ENCODE measurements at places on chromosomes 2 and 18.

DNA sequence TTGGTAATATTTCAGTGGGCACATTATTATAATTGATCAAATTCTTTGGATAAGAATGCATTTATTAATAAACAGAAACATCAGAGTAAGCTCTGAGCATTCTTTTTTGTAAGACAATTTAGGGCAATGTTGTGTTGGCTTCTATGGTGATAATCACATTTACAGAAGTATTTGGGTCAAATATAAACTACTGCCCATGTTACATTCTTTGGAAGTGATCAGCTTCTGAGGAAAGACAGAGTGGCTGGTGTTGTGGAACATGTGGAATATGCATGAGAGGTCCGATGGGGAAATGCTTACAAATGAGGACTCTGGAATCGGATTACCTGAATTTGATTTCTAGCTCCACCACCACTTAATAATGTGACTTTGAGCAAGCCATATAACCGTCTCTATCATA is 19.4 kb downstream of the SERPINB13 start:
- no peak for DNase-seq

GRCh38 chr2:68225119-68225632 is 27.2 kb downstream of the PPP3R1 start:
- DNase-seq = no peak

GRCh38 chr18:34707670-34708069 is 2.4 kb upstream of the DTNA start:
- DNase-seq = no peak

- no peak for DNase-seq
Measured at GRCh38 chr2:197805715-197806633, 1.6 kb downstream of the PLCL1 start.

GRCh38 chr2:17658251-17658843 is 95.3 kb downstream of the SMC6 start:
- DNase-seq = no peak

GRCh38 chr2:224175538-224175937 is 136.5 kb upstream of the SERPINE2 start:
- DNase-seq = no peak
